NCI-H1436 (cell line): ENCODE measurements at places on chromosomes 3 and 15.

DNA sequence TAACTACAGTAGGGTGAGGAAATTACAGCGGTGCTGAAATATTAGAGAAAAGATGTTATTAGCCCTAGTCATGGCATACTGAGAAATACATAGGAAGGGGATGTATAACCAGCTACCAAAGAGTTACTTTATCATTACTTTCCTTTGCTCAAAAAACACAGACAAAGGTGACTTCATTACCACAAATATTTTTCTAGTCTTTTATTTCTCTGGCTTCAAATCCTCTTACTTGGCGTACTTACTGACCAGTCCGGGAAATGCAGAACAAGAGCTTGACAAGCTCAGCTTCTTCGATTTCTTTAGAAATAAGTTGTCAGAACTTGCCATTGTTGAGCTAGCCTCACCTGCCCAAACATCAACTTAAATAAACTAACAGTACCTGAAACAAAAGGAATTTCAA is 142.1 kb upstream of the TMCO5A start:
- DNase-seq, result no peak

DNA sequence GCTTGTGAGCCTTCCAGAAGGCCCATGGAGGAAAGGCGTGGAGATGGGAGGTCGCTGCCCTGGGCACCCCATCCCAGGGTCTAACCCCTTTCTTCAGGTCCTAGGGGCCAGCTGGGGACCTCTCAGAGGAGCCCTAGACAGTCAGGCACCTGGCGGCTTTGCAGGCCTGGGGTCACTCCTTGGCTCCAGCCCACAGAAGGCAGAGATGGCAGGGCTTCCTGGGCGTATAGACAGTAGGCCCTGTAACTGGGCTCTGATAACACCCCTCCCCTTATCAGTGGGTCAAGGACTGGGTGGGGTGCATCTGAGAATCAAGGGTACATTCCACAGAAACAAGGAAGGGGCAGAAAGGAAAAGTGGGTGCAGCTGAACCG is 16.7 kb downstream of the ZDHHC19 start:
- no peak for DNase-seq

GRCh38 chr15:69713726-69714559 is 261.3 kb downstream of the RPLP1 start:
- no peak for DNase-seq

GRCh38 chr3:56423661-56424099 is 44.6 kb downstream of the ERC2 start:
- DNase-seq, result no peak

- DNase-seq, result no peak
These were observed 112.4 kb downstream of the FRMD5 start for GRCh38 chr15:44082558-44083157.

GRCh38 chr15:58258501-58259292 is 120.5 kb downstream of the AQP9 start:
- DNase-seq, result peak; percentile 19

- no peak for DNase-seq
These were observed 185.1 kb upstream of the TPM1 start for GRCh38 chr15:62857411-62857853.

GRCh38 chr3:107634099-107634489 is 111.3 kb downstream of the BBX start:
- DNase-seq, result no peak

GRCh38 chr3:37762698-37763097 is 99.0 kb upstream of the CTDSPL start:
- no peak for DNase-seq

GRCh38 chr15:41933326-41933725 is 39.0 kb downstream of the EHD4 start:
- no peak for DNase-seq

DNA sequence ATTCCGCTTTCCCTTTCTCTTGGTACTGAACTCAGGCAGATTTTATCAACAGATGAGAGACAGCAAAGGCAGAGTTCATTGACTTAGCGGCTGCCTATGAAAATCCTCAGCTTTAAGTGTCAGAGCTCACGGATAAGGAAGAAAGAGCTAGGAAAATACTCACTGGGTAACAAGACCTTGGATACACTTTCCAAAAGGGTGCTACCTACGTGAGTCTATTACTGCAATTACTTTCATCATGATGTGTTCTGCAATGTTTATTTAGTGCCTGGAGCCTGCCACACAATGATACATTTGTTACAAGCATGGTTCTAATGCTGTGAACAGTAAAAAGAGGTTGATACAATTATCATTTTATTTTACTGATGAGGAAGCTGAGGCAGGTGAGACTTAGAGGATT is 177.5 kb downstream of the GRM7 start:
- DNase-seq, result peak; percentile 1

DNA sequence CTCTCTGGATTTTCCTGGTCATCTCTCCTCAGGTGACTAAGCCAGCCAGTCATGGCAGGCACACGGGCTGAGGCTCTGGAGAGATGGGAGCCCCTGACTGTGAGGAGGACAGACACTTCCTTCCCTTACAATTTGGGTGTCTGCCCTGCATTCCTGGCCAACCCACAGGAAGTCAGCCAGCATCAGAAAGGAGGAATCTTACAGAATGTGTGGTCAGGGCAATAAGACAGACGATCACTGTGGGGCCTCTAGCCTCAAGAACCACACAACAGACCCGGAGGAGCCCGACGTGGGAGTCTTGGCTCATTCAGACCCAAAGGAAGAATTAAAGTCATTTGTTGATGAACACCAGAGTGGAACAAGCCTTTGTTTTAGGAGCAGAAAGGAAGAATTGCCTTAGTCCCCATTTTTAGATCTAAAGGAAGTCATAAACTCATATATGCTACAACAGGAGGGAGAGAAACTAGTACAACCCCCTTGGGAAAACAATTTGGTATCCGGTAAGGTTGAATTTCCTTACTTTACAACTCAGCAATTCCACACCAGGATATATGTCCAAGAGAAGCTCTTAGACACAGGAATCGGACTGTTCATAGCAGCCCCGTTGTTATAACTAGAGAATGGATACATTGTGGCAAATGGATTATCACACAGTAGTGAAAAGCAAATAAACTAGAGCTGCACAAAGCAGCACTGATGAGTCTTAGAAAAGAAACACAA is 62.2 kb downstream of the ABTB1 start:
- no peak for DNase-seq

- no peak for DNase-seq
These were observed 12.7 kb downstream of the C3orf22 start for GRCh38 chr3:126546013-126546412.

GRCh38 chr15:76844096-76844495 is 61.0 kb downstream of the SCAPER start:
- DNase-seq, result no peak

GRCh38 chr3:65632414-65632813 is 406.3 kb downstream of the MAGI1 start:
- no peak for DNase-seq

DNA sequence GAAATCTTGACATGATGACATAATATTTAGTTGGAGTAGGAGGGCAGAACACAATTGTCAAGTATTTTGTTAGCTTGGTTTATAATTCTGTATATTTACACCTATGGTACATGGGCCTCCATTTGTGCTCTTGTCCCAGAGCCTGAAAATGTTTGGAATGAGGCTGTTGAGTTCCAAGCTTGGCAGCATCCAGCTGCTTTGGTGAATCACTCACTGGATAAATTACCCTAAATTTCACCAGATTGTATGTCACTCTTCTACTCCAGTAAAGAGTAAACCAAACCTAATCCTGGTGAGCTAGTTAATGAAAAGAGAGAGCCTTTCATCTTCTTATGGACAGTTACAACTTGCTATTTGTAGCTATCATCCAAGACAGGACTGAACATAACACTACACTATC is 928.7 kb downstream of the DIPK2A start:
- DNase-seq, result no peak

- no peak for DNase-seq
These were observed 98.8 kb downstream of the SH3GL3 start for GRCh38 chr15:83545804-83546511.

DNA sequence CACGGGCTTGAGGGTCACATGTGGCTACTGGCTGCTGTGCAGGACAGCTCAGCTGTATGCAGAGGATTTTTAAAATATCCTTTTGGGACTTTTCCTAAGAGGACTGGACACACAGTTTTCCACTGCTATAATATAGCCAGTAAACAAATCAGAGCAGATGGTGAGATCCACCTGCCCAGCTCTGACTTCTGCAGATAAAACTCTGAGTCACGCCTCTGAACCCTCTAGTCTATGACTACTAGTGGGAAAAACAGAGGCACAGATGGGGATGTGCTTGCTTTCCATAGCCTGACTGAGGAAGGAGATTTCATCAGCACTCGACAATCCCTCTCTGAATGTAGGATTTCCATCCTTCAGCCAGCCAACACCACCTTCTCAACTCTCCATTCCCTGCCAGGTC is 45.1 kb downstream of the COLQ start:
- no peak for DNase-seq

GRCh38 chr3:108838436-108838835 is 15.8 kb downstream of the TRAT1 start:
- DNase-seq, result no peak

DNA sequence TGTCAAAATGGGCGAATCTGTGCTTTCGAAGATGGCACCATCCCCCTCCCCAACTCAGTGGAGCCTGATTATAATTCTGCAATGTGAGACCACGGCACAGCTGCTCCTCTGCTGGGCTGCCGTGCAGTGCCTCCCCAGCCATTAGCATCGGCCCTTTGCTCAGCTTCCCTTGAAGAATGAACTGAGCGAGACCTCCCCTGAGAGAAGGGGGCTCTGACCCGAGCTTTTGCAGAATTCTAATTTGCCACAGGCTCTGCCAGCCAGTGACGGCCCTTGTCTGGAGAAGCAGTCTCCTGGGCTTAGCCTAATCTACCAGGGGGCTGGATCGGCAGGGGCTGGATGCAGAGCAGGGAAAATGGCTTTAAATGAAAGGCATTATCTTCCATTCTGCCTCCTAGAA is 57.2 kb downstream of the GLDN start:
- DNase-seq, result no peak

- no peak for DNase-seq
These were observed 226.6 kb downstream of the ADAMTS17 start for GRCh38 chr15:100115066-100115710.

GRCh38 chr3:123584284-123584987 is 417 bp downstream of the HACD2 start:
- peak; percentile 40 for DNase-seq

DNA sequence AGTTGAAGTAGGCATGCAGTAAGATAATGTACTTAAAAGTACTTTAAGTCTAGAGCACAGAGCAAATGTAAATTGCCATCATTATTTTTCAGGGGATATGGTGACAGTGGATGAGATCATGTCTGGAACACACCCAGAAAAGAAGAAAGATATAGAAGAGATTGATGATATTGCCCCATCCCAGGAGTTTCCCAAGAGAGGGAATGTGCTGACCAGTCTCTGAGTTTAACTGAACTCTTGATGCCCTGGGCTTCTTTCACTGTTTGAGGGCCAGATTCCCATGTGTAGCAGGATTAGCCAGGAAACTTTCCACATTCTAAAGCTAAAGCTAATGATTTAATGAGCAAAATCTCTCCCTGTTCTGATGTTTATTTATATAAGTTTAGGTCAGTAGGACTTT is 366.8 kb upstream of the UMPS start:
- no peak for DNase-seq
